ENCODE measurements at places on chromosomes 2 and 18.

- no peak for DNase-seq
Measured at GRCh38 chr2:38029512-38029911, 46.4 kb downstream of the CYP1B1 start.

- no peak for DNase-seq
Measured at GRCh38 chr2:73033142-73033765, 38.3 kb downstream of the SFXN5 start.

- DNase-seq: no peak
Measured at GRCh38 chr2:40317761-40318160, 134.1 kb downstream of the SLC8A1 start.

- no peak for DNase-seq
Measured at GRCh38 chr2:137339051-137339450, 573.7 kb downstream of the THSD7B start.

GRCh38 chr2:44170311-44170717 is 1.6 kb downstream of the PPM1B start:
- no peak for DNase-seq

- DNase-seq: no peak
Measured at GRCh38 chr2:209441541-209441940, 17.7 kb downstream of the MAP2 start.

DNA sequence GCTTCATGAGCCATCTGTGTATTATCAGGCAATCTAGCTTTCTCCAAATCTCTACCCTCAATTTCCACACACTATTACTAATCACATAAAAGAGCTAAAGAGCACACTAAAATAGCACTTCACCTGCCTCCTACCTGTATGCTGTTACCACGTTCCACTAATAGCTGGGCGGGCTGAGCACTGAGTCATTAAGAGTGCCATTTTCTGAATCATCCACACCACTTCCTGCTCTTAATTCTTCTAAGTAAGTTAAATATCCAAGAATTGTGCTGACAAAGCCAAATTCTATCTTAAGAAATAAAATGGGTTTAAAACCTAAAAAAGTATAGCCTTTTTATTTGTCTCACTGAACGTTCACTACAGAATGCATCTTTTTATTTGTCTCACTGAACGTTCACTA is 35.7 kb downstream of the NOL10 start:
- DNase-seq: no peak

DNA sequence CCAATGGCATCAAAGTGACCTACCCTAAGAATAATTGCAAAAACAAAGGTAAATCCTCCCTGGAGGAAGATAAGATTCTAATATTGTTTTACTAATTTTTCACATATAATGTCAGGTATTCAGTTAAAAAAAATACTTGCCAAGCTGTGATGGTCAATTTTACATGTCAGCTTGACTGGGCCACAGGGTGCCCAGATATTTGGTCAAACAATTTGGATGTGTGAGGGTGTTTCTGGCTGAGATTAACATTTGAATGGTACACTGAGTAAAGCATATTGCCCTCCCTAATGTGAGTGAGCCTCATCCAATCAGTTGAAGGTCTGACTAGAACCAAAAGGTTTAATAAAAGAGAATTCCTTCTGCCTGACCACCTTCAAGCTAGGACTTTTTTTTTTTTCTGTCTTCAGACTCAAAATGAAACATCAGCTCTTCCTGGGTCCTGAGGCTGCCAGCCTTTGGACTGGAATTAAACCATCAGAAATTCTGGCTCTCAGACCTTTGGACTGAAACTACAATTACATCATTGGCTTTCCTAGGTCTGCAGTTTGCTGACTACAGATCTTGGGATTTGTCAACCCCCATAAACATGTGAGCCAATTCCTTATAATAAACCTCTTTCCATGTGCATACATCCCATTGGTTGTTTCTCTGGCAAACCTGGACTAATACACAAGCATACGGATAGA is 65.4 kb downstream of the LDAH start:
- DNase-seq: no peak

- no peak for DNase-seq
Measured at GRCh38 chr2:143070704-143071103, 58.5 kb upstream of the ARHGAP15 start.

GRCh38 chr18:61900504-61901281 is 7.9 kb upstream of the RNF152 start:
- DNase-seq: no peak

- no peak for DNase-seq
Measured at GRCh38 chr2:152410165-152410597, 75.2 kb downstream of the FMNL2 start.

DNA sequence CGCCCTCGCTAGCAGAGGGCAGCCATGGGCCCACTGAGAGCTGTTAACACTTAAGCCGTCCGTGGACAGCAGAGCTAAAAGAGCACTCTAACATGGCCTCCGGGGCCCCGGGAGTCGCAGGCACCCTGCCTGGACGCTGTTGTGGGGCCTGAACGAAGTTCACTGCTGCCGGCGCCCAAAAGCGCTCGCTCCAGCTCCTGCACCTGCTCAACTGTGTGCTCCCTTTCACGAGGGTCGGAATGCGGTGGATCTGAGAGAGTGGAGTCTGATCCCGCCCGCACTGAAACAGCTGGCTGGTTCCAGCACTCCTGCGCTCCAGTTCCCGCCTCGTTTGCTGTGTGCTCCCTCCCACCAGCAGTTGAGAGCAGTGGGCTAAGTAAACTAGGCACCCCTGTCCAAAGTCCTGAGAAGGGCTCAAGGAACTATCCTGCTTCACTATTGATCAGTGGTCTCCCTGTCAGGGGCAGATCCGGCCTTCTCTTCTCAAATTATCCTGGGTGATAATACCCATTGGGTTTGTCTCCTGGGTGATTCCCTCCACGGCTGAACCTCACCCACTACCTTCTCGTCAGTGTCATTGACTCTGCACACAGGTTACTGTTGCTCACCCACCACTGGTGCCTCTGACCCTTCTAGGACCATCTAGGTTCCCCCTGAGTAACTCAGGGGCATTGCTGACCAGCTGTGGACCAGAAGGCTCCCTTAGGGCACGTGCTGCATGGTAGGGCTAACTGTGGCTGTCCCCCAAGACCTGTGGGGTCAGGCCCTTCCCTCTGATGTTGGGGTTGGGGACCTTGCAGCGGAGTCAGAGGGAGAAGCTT is 23.5 kb downstream of the B3GNT7 start:
- DNase-seq: no peak

- no peak for DNase-seq
Measured at GRCh38 chr2:224195925-224196571, 157.0 kb upstream of the SERPINE2 start.

DNA sequence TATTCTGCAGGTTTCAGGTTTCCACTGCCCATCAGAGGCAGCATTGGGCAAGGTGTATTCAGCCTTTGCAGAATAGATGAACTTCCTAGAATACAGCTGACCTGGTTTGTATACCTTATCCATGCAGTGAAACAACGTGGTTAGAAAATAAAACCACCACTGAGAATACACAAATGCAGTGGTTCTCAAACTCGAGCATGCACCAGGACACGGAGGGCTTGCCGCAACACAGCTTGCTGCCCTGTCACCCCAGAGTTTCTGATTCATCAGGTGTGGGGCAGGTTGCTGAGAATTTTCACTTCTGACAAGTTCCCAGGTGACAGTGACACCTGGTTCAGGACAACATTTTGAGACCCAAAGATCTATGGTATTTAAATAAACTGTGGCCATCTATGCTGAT is 23.4 kb upstream of the C1D start:
- DNase-seq: no peak

GRCh38 chr2:231909631-231910030 is 16.6 kb downstream of the NPPC start:
- DNase-seq: no peak

GRCh38 chr18:58640428-58640805 is 11.5 kb upstream of the ALPK2 start:
- DNase-seq: no peak

- no peak for DNase-seq
Measured at GRCh38 chr2:85527787-85528186, 11.2 kb upstream of the MAT2A start.

GRCh38 chr2:64787698-64788097 is 134.0 kb upstream of the SERTAD2 start:
- no peak for DNase-seq

DNA sequence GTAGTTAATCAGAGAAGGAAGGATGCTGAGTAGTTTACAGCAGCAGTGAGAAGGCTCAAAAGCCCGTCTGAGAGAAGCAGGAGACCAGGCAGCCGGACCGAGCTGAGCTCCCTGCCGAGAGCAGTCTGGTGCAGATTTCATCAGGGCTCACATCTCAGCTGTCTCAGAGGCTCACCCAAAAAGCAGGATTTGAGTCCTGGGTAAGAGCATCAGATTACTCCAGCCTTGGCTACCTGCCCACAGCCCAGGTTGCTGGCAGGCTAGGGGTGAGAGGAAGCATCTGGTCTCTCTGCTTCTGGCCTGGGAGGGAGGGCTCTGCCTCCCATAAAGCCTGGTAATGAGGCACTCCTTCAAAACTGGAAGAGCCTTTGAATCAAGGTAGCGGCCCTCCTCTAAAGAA is 140.5 kb downstream of the ST6GAL2 start:
- no peak for DNase-seq

GRCh38 chr2:104023765-104024164 is 830.1 kb upstream of the POU3F3 start:
- no peak for DNase-seq

- DNase-seq: no peak
Measured at GRCh38 chr2:102107741-102108070, 34.8 kb upstream of the IL1R1 start.

GRCh38 chr2:173272849-173273248 is 81.8 kb upstream of the CDCA7 start:
- DNase-seq: no peak

DNA sequence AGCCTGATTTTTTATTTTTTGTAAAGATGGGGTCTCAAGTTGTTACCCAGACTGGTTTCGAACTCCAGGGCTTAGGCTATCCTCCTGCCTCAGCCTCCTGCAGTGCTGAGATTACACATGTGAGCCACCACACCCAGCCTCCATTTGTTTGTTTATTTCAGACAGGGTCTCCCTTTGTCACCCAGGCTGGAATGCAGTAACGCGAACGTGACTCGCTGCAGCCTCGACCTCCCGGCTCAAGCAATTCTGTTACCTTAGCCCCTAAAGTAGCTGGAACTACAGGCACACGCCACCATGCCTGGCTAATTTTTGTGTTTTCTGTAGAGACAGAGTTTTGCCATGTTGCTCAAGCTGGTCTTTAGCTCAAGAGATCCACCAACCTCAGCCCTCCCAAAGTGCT is 27.2 kb downstream of the UBXN4 start:
- DNase-seq: no peak

DNA sequence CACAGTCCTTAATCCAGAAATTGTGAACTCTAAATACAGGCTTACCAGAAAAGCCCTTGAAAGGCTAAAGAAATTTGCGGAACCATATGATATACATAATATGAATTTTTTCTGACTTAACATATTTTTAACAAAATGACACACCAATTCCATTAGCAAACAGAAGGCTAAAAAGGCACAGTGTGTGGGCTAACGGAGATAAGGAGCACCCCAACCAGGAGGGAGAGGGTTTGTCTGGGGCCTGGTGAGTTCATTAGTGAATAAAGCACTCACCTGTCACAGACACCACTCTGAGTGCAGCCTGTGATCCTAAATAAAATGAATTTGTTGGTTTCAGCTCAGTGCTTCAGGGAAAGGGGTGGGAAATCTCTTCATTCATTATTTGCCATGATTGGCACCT is 2.7 kb upstream of the FECH start:
- DNase-seq: no peak

GRCh38 chr2:114294741-114295140 is 147.7 kb upstream of the DPP10 start:
- no peak for DNase-seq

GRCh38 chr2:41905597-41906337 is 142.1 kb upstream of the PKDCC start:
- no peak for DNase-seq

DNA sequence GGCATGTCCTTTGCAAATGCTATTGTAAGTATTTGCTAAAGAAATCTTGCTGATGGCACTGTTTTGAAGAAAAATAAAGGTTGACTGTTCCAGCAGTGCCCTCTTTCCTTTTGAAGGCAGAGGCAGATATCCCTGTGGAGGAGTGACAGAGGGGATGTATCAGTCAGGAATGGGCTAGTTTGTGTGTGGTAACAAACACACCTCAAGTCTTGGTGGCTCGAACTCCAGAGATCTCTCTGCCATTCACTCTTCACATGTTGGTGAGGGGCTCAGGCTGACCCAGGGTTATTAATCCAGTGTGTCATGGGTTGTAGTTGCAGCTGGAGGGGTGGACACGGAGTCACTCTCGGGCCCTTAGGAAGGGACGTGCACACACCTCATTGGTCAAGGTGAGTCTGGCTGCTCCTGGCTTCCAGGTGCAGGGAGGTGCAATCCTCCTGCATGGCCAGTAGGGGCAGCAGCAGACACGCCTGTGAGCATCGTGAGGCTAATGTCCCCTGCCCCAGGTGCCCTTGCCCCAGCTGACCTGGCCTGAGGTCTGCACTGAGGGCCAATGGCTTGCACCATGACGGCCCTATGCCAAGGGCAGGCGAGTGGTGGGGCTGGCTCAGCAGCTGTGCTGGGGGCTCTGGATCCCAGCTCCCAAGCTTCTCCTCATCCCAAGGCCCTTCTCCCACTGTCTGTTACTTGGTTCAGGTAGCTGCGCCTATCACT is 146.5 kb downstream of the ASB1 start:
- no peak for DNase-seq

DNA sequence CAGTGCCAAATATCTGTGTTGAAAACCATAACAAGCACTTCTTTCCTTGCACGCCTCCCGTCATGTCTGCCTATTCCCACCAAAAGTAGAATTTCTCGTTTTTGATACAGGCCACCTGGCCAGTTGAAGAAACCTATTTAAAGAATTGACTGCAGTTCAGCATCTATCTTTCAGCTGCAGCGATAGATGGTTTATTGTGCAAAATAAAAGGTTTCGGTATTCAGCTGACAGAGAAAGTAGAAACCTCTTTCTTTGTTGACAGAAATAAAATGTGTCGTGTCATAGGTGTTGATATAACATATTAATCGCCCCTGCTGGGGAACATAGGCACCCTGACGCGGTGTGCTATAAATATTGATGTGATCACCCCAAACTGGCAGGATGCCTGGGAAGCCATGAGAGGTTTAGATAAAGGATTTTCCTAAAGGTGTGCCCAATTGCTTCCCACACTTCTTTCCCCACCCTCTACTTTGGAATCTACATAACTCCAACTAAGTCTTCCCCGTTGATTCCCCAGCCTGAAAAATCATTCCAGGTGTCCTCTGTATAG is 570.4 kb downstream of the CCDC85A start:
- no peak for DNase-seq

GRCh38 chr2:85796341-85797262 is 42.8 kb downstream of the ATOH8 start:
- no peak for DNase-seq

GRCh38 chr2:120472891-120473309 is 127.0 kb downstream of the INHBB start:
- no peak for DNase-seq

GRCh38 chr2:23002234-23002633 is 382.7 kb upstream of the KLHL29 start:
- no peak for DNase-seq

- DNase-seq: no peak
Measured at GRCh38 chr2:10209406-10209935, 86.9 kb downstream of the RRM2 start.

GRCh38 chr2:86466306-86466705 is 25.1 kb downstream of the KDM3A start:
- no peak for DNase-seq

GRCh38 chr2:207155516-207156444 is 10.0 kb downstream of the KLF7 start:
- no peak for DNase-seq

- no peak for DNase-seq
Measured at GRCh38 chr18:32208577-32208976, 18.7 kb downstream of the MEP1B start.

All from HFF-Myc (cell line).